ENCODE measurements at places on chromosomes 4 and X.

GRCh38 chr4:147539959-147540358 is 59.1 kb downstream of the EDNRA start:
- no peak for DNase-seq

GRCh38 chr4:128031756-128032384 is 29.2 kb upstream of the LARP1B start:
- no peak for DNase-seq

DNA sequence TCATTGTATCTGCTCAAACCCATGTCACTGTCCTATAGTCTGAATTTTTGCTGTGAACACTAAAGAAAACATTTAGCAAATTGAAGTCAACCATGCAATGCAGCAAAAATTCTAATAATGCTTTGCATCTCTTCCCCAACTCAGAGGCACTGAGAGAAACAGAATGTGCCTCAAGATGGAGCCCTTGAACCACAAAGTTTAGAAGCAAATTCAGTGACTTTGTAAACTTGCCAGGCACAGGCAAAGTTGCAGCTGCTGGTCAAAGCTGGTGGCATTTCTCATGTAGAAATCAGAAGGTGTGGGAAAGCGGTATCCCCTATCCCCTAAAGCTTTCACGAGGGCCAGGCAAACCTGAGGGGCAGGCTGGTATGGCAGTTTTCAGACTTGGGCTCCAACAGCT is 121.7 kb upstream of the DIPK2B start:
- DNase-seq: no peak

DNA sequence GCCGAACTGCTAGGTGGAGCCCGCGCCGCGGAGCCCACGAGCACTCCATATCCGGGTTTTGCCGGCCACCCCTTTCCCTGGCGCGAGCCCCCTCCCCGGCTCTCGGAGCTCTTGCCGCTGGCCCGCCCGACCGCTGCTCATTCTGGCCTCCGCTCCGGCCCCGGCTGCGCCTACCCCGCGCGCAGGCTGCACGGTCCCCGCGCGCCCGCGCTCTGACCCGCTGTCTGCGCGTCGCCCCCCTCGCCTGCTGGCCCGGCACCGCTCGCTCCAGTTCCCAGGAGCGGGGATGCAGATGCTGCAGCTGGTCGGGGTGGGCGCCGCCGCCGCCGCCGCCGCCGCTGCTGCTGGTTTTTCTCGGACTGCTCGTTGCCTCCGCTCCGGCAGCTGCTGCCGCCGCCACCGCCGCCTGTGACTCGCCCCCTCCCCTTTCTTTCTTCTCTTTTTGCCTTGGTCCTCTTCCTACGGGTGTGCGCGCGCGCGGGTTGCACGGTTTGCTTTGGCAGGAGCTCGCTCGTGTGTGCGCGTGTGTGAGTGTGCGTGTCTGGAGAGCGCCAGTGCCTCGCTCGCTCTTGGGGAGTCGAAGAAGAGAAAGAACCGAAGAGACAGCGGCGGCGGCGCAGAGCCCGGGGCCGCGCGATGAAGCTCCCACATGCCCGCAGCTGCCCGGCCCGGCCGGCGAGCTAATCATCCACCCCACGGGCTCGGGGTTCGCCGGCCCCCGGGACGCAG is at the start of gene ADGRL3:
TSS of gene ADGRL3 (plus strand) at position 140 of the 729 bp plus-strand sequence.
- no peak for DNase-seq

DNA sequence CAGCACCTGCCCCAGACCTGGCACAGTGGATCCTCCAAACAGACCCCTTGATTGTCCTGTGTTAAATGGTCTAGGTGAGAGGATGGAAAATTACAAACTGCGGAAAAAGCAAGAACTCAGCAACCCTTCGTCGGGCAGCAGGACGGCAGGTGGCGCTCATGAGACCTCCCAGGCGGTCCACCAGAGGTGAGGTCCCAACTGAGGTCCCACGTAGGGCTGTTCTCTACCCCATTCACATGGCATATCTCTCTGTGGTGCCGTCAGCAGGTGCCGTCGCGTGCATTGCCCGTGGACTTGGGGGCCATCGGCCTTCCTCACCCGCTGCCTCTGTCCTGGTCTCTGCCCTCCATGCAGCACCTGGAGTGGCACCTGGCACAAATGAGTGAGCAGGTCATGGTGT is 88.2 kb downstream of the CRMP1 start:
- DNase-seq: no peak

DNA sequence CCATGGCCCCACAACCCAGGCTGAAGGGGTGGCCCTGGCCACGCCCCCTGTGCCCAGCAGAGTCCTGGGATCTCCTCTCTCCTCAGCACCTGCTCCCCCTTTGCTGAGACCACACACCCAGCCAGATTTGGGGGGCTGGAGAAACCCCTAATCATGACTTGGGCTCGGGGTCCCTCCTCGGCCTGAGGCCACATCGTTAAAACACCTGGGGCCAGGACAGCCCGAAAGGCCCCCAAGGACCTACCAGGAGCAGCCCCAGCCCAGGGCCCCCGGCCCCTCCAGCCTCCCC is 116.7 kb downstream of the FAM53A start:
- no peak for DNase-seq

GRCh38 chr4:184662236-184662635 is 12.7 kb downstream of the PRIMPOL start:
- DNase-seq: no peak

GRCh38 chrX:148552775-148553174 is 52.4 kb downstream of the AFF2 start:
- no peak for DNase-seq

DNA sequence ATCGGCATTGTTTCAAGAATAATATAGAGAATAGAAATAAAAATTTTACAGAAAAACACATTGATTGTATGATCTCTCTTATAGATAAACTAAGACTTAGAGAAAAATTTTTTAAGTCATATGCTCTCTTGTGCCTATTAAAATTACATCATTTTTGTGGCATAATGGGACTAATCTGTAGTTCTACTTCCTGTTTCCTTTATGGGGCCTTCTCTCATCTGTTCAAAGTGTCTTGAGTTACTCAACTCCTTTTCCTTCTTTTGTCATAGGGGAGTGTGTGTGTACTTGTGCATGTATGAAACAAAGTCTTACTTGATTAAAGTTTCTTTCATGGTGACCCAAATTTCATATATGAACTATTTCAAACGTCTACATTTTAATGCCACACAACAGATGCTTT is 1448.9 kb upstream of the TENM3 start:
- DNase-seq: no peak

DNA sequence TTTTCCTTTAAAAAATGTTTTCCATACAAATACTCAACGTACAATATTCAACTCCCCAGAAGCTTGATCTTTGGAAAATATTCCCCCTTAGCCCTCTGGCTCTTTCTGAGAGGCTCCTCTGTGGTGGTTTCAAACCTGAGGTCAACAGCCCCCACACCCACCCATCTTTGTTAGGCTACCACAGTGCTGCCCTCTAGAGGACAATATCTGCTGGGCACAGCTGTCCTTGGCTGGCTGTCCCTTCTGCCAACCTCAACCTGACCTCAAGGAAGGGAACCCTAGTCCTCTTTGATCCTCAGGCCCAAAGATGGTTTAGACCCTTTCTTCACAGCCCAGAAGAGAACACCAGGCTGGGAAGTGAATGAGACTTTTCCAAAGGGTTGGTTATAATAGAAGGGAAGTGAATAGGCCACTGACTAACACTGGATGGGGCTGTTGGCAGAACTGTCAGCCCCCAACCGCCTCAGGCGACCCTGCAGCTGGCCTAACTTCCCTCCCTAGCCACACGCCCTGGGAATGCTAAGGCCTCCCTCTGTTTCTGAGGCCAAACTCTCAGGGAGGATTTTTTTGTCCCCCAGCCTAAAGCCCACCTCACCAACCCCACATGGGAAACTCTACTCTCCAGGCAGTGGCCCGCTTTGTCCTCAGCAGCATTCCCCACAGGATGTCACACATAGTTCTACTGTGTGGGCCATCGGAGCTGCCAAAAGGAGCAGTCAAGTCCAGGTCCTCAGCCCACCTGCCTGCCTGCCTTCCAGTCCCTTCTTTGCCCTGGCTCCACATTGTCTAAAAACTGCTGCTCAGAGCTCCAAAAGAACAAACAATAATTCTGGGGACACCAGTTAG is 34.3 kb downstream of the NYX start:
- DNase-seq: no peak

GRCh38 chrX:44731160-44731559 is 112.7 kb upstream of the DUSP21 start:
- DNase-seq: no peak

- no peak for DNase-seq
Measured at GRCh38 chr4:19725130-19725529, 526.6 kb upstream of the SLIT2 start.

DNA sequence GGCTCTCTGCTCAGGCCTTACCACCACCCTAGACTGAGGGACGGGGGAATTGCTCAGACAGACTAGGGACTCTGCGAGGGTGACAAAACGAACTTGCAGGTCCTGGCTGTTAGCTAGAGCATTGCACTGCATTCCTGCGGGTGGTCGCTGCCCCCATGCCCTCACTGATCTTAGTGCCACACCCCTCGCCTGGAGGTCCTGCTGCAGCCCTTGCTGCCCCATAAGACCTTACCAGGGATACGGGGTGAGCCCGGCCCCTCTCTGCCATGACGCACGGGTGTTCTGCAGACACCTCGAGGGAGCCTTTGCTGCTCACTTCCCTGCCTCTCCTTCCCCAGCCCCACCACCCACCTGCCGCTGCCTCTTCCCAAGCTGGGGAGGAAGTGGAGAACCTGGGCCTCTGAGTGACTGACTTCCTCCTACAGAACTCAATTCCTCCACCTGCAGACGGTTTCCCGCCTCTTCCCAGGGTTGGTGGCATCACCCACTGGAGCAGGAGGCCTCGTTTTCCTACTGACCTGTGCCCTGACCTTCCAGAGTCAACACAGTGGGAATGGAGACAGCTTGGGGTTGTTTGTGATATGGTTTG is 19.8 kb upstream of the TBC1D14 start:
- DNase-seq: no peak

- DNase-seq: no peak
Measured at GRCh38 chrX:1754077-1754476, 139.2 kb downstream of the ASMT start.

DNA sequence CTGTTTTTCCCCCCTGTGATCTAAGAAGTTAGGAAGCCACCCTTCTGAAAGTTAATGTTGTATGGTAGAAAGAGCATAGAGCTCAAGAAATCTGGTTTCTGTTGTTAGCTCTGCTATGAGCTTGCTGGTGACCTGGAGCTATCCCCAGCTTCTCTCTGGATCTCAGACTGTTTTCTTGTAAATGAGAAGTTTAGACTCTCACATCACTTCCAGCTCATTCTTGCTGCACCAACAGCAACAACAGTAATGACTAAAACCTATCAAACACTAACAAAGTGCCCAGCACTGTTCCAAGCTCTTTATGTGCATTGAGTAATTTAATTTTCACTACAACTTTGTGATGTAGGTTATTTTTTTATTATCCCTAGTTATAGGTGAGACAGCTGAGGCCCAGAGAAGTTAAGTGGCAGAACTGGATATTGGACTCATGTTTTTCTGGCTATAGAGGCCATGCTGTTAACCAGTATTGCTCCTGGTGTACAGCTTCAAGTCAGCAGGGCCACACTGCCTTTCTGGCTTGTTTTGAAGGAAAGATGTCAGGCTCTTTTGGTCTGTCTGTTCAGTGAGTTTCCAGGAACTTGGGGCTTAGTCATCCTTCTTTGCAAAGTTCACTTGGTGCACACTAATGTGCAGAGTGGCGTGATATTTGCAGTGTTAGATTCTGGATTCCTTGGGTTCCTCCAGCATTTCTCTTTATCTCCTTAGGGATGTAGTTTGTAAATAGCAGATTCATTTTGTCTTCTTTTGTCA is 27.8 kb upstream of the TMEM164 start:
- DNase-seq: no peak

- DNase-seq: no peak
Measured at GRCh38 chrX:13195340-13195739, 124.5 kb downstream of the ATXN3L start.

DNA sequence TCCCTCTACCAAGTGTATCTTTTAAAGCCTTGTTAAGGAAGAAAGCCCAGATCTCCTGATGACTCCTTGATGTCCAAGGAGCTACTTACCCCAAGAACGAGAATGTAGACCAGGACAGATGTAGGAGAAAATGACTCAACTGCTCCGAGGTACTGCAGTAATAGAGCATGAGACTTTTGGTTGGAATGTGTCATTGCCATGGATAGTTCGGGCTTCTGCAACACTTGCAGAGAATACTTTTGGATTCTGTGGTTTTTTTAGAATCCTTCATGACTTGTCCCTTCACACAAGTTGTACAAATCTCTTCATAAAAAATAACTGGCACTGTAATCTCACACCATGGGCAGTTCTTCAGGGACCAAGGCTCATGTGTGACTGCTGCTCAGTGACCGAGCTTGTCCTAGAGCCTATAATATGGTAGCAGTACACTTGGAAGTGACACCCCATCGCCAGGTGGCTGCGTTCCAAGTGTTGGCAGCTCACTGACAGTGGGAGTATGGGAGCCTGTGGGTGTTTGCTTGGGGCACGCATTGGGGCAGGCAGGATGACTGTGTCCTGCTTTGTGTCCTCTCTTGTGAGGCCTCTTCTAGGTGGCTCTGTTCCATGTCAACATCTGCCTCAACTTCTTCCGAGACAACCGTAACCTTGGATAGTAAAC is 87.9 kb upstream of the WDR1 start:
- DNase-seq: no peak

GRCh38 chr4:72216539-72217277 is 184.9 kb downstream of the NPFFR2 start:
- DNase-seq: no peak

DNA sequence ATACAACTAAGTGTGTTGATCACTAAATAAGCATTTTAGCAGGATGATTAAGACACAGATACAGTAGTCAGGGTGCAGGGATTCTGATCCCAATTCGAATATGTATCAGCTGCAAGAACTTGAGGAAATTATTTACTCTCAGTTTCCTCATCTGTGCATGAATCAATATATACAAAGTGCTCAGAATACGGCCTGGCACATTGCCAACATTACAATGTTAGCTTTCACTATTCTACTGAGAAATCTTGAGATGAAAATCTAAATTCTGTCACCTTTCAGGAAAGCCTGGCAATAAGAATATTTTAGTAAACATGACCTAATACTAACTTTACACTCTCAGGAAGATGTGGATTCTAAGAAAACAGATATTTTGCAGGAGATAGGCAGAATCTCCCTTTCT is 1001.6 kb upstream of the IGFBP7 start:
- DNase-seq: no peak

DNA sequence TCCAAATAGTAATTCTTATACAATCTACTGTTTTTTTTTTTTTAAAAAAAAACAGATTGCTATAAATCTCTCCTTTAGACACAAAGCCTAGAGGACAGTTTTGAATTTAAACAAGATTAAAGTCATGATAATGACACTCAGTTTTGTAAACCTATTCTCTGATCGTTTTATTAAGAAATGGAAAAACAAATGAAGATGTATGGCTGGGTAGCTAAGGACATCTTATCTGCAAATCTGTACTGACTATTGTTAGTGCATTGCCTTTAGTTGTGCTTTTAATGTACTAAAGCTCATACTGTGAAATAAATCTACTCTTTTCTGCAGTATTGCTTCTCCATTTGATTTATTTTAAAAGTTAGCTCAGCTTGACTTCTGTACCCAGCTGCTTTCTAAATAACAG is 155.0 kb downstream of the UNC5C start:
- DNase-seq: no peak

GRCh38 chrX:11996810-11997209 is 141.5 kb upstream of the FRMPD4 start:
- DNase-seq: no peak

Data from stimulated activated CD8-positive, alpha-beta memory T cell treated with anti-CD3 and anti-CD28 coated beads, Interleukin-7, amount 100 ng/mL, for 4 hours (primary cell).